ENCODE measurements at places on chromosomes 3 and 15. TPM values are rescaled to one million over a fixed set of nuclear protein-coding genes. Genes with fewer than 3 reads are reported as not detected.
A peak's percentile ranks its signal among the peaks of the same experiment; 100 is the strongest.

- DNase-seq = no peak
These were observed 70.0 kb upstream of the ACP3 start for GRCh38 chr3:132247211-132247610.

DNA sequence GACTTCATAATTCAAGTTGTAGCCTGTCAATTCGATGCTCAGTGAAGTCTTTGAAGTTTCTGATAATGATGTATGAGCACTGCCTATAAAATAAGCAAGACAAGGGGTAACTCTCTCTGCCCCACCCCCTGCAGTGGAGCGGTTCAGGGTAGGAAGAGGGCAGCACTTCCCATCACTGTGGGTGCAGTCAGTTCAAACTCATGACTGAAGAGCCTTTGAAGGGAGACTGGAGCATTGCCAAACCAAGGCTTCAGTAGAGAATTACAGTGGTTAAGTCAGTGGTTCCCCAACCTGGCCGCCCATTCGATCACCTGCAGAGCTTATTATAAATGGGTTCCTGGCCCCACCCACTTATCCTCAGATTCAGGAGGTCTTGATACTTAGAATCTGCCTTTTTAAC, 190.6 kb downstream of the SHQ1 start:
- DNase-seq = no peak

GRCh38 chr3:183410759-183411158, 17.7 kb downstream of the MCF2L2 start:
- DNase-seq = no peak

GRCh38 chr3:46947981-46948791, 28.4 kb downstream of the CCDC12 start:
- DNase-seq = peak; percentile 28

CLDN18 gene
- total RNA-seq = not detected

DNA sequence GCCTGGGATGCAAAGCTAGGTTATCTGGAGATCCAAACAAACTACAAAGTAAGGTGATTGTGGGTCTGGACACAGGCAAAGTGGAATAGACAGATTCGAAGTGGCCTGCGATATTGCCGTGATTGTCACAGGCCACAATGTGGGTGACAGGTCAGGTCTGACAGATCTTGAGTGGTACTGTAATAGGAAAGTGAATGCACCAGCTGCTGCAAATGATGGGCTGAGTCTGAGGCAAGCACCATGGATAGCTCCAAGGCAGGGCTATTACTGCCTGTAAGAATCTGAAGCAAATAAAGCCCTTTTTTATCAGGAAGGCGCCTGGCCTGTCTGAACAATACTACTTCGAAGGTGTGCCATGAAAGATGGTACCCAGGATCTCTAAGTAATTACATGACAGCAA, 10.0 kb downstream of the ARMC8 start:
- DNase-seq = peak; percentile 40

- DNase-seq = no peak
These were observed 46.1 kb upstream of the RASGRP1 start for GRCh38 chr15:38610748-38611147.

GRCh38 chr3:51722362-51722761, 15.5 kb downstream of the GRM2 start:
- no peak for DNase-seq

- DNase-seq = no peak
These were observed 80.2 kb downstream of the ADAMTS17 start for GRCh38 chr15:100261302-100262240.

GRCh38 chr3:135304378-135304777, 509.3 kb downstream of the EPHB1 start:
- peak; percentile 7 for DNase-seq

DNA sequence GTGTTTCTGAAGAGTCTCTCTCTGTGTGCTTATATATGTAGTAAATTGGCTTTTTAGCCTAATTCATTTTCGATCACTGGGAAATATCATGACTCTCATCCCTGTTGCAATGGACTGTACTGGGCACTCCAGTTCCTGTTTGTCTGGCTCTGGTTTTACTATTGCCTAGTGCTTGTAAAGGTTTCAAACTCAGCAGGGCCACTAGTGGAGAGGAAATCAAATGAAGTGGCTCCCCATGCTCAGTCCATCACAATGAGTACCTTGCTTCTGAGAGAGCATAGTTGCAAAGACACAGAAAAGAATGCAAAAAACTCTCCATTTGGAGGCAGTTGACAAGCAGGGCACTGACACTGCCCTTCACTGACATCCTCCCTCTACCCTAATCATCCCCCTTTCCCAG, 167.8 kb downstream of the TAFA4 start:
- DNase-seq = no peak

DNA sequence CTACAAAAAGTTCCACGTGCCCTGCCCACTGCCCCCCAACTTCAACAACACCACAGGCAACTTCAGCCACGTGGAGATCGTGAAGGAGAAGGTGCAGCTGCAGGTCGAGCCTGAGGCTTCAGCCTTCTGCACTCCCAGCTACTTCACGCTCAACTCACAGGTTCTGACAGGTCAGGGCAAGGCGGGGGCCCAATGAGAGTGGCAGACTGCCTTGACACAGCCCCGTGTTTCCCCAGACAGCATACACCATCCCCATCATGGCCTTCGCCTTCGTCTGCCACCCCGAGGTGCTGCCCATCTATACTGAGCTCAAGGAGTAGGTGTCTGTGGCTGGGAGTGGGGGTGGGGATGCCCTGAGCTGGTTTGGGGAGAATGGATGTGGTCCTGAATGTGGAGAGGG, 12.6 kb downstream of the SLC38A3 start:
- DNase-seq = no peak

- DNase-seq = no peak
These were observed 990.4 kb upstream of the CADM2 start for GRCh38 chr3:83968356-83968755.

CCDC80 gene
- 1,174 TPM for total RNA-seq

TRNT1 gene
- 16.6 TPM for total RNA-seq

- DNase-seq = no peak
These were observed 4.4 kb downstream of the SEMA6D start for GRCh38 chr15:47721676-47722075.

- DNase-seq = peak; percentile 54
These were observed 213.8 kb downstream of the RPLP1 start for GRCh38 chr15:69666441-69666882.

DNA sequence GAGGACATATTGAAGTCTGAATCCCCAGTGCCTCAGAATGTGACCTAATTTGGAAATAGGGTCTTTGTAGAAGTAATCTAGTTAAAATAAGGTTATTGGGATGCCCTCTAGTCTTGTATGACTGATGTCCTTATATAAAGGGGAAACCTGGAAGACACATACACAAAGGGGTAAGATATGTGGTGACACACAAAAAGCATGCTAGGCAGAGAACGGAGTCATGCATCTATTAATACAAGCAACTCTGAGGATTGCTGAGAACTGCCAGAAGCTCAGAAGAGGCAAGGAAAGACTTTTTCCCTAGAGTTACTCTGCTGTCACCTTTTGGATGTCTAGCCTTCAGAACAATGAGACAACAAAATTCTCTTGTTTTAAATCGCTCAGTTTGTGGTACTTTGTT, 58.1 kb upstream of the TMEM108 start:
- DNase-seq = no peak

DNA sequence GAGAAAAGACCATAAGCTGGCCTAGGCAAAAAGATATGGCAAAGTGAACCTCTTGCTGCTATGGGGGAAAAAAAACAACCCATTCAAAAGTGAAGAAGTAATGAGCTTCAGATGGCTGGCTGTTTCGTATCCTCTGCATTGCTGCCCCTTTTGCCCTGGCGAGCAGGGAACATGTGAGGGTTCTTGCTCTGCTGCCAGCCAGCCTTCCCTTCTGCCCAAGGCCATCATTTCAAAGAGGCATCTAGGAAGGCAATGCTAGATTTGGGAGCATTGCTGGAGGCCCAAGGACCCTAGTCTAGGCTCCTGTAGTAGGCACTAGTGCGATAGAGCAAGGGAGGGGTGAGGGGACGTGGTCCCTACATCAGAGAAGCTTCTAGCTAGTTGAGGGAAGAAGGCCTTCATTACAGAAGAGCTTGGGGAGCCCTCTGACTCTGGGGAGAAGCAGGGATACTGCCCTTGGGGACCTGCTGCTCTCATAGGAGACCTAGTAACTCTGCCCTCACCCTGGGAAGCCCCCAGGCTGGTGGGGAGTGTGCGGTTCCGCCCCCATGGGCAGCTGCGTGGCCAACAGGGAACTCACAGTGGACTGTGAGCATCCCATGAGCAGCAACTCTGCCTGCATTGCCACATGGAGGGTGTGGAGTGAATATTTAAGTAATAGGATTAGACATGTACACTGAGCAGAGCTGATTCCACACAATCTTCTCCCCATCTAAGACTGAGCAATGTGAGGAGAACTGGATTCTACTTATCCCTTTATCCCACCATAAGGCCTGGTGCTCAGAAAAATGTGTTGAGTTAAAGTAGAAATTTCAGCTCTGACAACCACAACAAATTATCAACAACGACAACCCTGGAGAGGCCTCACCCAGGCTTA, 21.3 kb downstream of the ITGA11 start:
- DNase-seq = no peak

DNA sequence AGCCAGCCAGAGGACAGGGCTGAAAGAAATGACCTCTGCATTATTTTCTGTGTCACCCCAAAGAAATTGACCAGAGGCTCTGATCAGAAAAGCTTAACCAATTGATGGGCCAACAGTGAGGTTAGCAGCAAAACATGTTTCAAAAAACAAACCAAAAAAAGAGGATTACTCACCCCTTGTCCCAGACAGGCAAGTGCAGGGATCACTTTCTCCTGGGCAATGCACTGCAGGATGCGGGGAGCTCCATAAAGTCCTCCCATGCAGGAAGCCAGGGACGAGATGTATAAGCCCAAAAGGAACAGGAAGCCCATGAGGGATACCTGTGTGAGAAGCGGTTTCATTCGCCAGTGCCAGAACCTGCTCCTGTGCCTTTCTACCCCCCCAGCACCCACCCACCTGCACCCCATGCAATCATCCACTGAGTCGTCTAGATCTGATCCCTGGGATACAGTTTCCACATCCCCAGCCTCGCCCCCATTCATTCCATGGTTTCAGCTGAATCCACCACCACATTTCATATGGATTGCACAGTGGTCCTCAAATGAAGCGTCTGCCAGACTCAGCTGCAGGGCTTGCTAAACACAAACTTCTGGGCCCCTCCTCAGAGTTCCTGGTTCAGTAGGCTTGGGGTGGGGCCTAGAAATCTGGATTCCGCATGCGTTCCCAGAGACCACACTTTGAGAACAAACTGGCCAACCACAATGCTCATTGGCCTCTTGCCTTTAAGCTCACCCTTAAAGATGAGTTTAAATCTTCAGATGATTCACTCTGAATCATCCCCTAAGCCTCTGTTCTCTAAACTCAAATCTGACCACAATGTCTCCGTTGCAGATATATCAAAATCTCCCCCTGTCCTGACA, 54.4 kb upstream of the HEG1 start:
- DNase-seq = peak; percentile 94

GRCh38 chr3:122975163-122975923, 52.2 kb downstream of the SEMA5B start:
- peak; percentile 71 for DNase-seq

SH2D7 gene
- not detected for total RNA-seq

PPP1R14D gene
- total RNA-seq = not detected

GRCh38 chr15:37105889-37106288, 5.5 kb upstream of the MEIS2 start:
- no peak for DNase-seq

DNA sequence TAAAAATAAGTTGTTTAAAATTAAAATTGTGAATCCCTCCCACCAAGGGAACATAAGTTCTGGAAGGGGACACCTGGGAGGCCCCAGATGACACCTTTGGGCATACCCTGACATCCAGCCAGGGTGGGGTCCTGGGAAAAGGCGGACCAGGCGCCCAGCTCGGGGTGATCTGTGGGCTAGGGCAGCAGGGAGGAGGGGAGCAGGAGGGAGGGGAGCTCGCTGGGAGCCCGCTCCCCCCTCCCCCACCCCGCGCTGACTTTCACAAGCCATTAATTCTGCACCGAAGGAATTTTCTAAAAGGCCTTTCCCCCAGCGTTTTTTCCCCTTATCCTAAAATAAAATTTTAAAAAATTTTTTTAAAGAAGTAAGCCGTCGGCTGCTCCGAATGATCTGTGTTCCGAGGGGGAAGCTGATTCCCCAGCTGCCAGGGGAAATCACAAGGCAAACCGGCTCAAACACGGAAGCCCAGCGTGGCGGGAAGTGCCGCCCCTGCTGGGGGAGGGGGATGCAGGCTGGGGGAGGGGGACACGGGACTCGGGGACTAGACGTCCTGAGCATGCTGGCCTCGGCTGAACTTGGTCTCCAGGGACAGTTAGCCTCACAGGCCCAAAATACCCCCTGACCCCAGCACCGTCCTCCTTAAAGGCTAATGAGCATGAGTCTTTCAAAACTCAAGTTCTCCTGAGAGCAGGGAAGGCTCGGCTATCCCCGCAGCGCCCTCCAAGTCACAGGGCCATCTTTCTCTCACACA, 13.9 kb downstream of the PLXND1 start:
- peak; percentile 47 for DNase-seq

All from GM23248 (cell line).